Stimulated activated CD4-positive, alpha-beta T cell treated with anti-CD3 and anti-CD28 coated beads, Interleukin-12 subunit alpha, Interleukin-12 subunit beta, amount 100 ng/mL, for 48 hours (primary cell): ENCODE measurements at places on chromosomes 1 and 21.

DNA sequence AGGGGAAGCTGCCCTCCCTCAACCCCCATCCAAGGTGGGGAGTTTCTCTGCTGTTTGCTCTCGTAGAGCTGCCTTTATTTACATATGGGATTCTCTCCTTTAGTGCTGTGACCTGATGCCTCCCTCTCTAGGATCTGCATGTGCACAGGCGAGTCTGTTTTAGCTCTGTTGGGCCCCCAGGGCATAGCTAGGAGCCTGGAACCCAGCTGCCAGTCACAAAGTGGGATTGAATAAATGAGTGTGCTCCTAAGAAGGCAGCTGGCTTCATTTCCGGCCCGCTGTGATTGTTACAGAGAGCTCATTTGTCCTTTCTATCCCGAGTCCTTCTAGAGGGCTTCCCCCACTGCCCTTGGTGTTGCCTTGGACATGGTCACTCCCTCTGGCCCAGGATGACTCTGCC lies 176.6 kb downstream of the GRIK3 start:
- DNase-seq = no peak

GRCh38 chr21:42009018-42009830 lies 936 bp downstream of the ZBTB21 start:
- DNase-seq = peak; percentile 15

GRCh38 chr1:191134796-191135195 lies 657.1 kb upstream of the BRINP3 start:
- no peak for DNase-seq

DNA sequence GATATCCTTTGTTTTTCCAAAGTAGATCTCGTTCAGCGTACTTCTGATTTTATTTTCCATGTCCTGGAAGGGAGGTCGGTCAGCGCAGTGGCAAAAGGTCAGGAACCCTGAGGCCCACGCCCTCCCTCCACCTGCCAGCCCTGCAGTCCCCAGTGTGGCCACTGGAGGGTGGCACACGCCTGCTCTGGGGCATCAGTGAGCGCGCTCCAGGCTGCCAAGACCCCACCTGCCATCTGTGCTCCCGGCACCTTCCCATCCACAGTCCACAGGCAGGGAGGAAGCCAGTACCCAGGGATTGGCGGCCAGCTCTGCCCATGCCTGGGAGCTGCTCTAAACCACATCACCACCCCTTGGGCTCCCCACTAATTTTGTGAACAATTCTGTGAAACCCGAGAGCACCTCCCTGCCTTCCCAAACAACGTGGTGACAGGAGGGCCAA lies 32.3 kb downstream of the SLC66A1 start:
- peak; percentile 18 for DNase-seq

- DNase-seq = no peak
Measured at GRCh38 chr1:12714710-12715475, 1.0 kb upstream of the AADACL3 start.

DNA sequence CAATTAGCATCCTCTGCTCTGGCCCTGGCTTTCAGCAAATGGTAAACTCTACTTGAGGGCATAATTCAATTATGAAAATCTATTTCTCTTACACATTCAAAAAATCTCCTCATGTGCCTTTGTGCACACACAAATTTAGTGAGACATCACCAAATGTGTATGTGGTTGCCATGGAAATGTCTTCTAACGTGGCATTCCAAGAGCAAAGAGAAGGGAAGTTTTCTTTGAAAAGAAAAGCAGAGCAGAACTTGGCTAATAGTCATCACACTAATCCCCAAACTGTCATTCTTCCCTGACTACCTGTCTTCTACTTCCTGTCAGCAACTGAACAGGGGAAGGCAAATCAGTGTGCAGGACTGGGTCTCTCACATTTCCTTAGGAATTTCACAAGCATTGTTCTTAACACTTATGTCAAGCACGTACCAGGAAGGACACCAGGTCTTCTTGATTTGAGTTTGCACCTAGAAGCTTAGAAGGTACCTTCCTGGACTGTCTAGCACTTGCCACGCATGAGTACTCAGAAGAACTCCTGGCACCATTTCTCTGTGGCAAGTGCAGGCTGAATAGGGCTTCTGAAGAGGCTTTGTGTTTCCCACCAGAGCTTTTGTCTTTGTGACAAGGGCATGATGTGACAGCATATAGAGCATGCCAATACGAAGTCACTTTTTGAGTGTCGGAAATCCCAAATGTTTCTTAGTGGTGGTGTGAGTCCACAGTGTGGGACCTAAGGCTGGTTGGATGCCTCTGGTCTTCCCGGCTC lies 32.3 kb downstream of the MAN1C1 start:
- DNase-seq = no peak

GRCh38 chr1:8411803-8412182 lies 93.9 kb downstream of the SLC45A1 start:
- DNase-seq = no peak

- DNase-seq = no peak
Measured at GRCh38 chr1:107794571-107794970, 170.4 kb downstream of the VAV3 start.

GRCh38 chr1:244394346-244394745 lies 57.4 kb downstream of the ADSS2 start:
- no peak for DNase-seq

DNA sequence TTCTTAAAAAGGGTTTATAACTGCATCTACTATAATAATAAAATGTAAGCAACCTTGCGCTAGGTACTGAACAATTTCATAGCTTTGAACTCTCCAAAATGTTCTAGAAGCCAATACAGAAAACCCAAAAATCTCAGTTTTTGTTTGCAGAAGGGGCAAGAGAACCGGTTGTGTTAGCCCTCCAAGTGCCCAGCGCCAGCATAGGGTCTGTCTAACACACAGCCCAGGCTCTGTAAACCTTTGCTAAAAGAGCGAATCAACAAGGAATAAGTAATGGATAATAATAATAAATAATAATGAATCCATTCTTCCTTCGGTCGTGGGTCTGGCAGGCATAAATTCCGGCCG lies 333 bp upstream of the CHAF1B start:
- DNase-seq = no peak

- no peak for DNase-seq
Measured at GRCh38 chr1:247908766-247909165, 11.3 kb upstream of the OR2T8 start.

- no peak for DNase-seq
Measured at GRCh38 chr1:200969726-200970561, 53.6 kb downstream of the KIF21B start.

DNA sequence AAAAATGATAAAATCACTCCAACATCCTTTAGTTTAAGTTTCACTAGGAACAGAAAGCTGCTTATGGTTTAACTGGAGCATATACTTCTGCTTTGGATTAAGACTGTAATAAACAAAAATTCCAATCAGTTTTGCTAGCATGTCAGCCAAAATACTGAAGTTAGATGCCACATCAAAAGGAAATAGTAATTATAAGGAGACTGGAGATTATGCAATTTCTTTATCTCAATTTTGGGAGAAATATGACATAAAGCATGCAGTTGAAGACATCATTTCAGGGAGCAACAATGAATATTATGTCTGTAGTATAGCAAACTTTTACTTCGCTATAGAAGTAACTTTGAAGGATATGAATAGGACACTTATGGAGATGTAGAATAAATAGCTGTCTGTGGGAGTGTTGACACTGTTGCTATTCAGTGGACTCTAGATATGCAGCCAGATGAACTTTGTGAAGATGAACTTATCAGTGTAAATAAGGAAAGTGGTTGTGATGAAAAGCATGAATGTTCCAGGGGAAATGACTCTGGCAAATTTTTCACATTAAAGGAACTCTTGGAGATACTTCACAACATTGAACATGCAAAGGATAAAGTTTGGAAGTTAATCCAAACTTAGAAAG lies 107.8 kb downstream of the RABGAP1L start:
- no peak for DNase-seq

DNA sequence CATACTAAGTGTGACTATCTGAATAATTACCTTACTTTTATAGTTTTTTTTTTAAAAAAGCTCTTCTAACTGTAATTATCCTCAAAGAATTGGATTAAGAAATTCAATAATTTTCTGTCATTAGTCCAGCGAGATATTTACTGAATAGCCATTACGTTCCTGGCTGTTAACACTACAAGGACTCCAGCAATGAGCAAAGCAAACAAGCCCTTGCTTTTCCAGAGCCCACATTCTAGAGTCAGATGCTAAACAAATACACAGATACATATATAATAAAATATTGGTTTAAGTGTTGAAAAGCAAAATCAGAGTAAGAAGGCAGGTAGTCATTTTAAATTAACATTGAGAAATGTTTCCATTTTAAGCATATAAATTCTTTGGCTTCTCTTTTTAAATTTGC lies 118.4 kb downstream of the ATF6 start:
- DNase-seq = no peak

GRCh38 chr1:10767282-10767681 lies 29.2 kb downstream of the CASZ1 start:
- no peak for DNase-seq

DNA sequence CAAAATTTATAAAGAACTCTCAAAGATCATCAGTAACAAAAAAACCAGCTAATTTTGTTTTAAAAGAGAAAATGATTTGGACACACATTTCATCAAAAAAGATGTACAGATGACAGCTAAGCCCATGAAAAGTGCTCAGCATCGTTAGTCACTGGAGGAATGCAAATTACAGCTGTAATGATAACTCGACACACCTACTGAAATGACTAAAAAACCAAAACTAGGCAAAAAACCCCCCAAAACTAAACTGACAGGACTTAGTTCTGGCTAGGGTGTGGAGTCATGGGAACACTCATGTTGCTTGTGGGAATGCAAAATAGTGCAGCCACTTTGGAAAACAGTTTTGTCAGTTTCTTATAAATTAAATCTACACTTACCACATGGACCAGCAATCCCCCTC lies 59.5 kb downstream of the CNIH3 start:
- no peak for DNase-seq

DNA sequence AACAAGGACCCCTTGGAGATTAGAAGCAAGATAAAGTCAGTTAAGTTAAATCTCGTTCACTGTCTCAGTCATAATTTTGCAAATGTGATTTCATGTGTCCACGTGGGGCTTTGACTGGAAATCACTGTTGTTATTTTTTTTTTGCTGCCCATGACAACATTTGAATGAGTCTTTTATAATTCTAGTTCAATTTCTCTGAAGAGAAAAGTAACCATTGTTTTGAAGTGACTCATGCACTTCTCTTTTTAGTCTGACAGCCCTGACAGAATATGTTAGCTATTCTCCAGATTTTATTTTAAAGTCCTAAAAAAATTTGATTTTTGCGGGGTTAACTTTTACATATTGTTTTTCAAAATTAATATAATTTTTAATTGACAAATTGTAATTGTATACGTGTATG lies 30.7 kb upstream of the NLRP3 start:
- DNase-seq = no peak

DNA sequence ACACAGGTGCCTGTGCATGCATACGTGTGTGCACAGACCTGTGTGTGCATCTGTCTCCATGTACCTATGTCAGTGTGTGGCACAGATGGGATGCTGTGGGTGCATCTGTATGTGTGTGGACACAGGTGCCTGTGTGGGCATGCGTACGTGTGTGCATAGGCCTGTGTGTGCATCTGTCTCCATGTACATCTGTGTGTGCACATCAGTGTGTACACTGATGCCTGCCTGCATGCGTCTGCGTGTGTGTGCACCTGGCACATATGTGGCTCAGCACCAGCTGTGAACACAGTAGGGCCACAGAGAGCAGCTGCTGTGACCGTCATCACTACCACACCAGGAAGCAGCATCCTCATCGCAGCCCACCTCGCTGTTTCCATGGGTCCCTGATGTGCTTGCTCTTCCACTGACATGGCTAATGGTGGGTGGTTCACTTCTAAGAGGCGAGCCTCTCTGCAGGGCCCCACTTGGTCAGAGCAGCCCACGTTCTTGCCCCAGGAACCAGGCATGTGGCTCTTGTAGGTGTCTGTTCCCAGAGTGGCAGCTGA lies 9.6 kb upstream of the SPATC1L start:
- DNase-seq = no peak

DNA sequence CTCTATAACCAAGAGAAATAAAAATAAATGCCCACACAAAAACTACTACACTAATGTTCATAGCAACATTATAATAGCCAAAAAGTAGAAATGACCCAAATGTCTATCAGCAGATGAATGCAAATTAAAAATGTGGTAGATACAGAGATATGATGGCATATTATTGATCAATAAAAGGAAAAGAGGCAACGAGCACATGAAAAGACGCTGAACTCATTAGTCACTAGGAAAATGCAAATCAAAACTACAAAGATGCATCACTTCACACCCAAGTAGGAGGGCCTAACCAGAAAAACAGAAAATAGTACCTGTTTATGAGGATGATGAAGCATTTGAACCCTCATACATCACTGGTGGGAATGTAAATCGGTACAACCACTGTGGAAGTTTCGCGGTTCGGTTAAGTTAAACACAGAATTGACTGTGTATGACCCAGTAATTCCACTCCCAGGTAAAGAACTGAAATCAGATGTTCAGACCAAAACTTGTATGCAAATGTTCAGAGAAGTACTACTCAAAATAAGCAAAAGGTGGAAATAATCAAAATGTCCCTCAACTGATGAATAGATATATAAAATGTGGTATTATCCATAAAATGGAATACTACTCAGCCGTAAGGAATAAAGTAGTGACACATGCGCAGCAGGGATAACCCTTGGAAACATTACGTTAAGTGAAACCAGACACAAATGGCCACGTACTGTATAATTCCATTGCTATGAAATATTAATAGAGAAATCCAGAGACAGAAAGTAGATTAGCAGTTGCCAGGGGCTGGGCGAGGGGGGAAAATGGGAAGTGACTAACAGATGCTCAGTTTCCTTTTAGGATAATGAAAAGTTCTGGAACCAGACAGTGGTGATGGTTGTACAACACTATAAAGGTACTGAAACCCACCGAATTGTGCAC lies 3.1 kb downstream of the USP48 start:
- peak; percentile 48 for DNase-seq

DNA sequence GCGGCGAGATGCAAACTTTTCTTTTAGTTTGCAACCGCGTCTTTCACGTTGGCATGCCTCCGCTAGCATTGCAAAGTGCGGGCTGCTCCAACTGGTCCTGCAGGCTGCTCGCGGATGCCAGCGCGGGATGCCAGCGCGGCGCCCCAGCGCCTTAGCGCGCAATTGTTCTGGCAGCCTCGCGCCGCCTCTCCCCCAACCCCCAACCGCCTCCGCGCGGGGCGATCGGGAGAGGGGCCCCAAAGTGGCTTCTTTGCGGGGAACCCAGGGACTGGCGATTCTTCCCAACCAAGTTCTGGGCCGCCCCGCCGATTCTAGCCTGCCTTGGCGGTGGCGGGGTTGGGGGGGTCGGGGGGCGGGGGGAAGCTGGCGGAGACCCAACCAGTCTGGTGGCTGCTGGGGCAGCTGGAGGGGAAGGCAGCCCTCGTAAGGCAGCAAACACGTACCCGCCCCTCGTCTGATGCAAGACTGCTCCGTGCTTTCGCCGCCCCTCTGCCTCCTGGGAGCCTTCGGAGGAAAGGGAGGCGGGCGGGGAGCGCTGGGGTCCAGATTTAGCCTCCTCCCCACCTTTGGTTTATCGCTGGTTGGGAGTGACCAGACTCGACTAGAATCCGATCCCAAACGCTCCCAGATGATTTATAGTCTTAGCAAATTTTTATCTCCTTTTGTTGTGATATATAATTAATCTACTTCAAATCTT lies 756 bp downstream of the PHGDH start:
- DNase-seq = peak; percentile 28
